ENCODE measurements at places on chromosomes 11 and 22.

- DNase-seq: no peak
These were observed 20.2 kb downstream of the OTUB1 start for GRCh38 chr11:64006398-64006797.

GRCh38 chr11:101860696-101861427, 53.9 kb upstream of the CEP126 start:
- no peak for DNase-seq

DNA sequence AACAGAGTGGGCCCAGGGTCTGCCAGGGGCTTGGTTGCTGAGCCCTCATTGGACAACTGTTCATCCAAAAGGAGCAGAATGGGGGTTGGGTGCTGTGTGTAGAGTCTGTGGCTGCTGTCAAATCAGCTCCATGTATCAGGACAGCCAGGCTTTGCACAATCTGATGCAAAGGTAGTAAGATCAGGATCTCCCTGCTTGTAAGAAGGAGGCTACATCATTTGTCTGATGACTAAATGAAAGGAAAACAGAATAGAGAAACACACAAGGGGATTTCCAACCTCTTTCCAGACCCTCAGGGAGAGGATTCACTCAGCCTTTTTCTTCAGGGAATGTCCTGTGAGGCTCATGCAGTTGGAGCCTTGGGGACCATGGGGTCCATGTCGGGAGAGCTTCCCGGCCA, 7.2 kb downstream of the MICAL2 start:
- no peak for DNase-seq

DNA sequence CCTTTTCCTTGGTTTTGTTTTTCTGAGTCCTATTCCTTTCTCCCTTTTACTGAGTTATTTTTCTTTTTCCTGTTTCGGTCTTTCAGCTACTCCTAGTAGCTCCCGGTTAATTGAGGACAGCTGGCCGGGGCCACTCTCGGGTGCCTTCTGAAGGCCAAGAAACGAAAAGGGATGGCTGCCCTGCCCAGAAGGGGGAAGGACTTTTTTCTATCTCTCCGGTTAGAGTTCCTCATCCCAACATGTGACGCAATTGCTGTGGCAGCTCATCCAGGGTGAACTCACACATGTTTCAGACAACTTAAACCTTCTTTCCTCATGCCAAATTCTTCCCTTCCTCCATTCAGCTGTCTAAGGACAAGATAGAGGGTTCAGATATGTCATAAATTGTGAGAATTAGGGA, 83.6 kb downstream of the PIWIL4 start:
- DNase-seq: no peak

DNA sequence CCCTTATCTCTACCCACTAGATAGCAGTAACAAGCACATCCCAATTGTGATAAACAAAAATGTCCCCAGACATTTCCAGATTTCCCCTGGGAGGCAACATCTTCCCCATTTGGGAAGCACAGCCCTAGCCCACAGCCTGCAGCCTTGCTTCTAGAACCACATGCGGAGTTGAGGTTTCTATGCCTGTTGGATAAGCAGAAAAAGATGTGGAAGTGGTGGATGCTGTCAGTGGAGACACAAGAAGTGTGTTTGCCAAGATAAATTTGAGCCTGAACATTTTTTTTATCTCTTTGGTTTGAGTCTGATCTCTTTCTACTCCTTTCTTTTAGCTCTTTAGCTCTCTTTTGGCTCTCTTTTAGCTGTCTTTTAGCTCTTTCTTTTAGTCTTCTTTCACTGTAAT, 884.5 kb downstream of the NTM start:
- no peak for DNase-seq

DNA sequence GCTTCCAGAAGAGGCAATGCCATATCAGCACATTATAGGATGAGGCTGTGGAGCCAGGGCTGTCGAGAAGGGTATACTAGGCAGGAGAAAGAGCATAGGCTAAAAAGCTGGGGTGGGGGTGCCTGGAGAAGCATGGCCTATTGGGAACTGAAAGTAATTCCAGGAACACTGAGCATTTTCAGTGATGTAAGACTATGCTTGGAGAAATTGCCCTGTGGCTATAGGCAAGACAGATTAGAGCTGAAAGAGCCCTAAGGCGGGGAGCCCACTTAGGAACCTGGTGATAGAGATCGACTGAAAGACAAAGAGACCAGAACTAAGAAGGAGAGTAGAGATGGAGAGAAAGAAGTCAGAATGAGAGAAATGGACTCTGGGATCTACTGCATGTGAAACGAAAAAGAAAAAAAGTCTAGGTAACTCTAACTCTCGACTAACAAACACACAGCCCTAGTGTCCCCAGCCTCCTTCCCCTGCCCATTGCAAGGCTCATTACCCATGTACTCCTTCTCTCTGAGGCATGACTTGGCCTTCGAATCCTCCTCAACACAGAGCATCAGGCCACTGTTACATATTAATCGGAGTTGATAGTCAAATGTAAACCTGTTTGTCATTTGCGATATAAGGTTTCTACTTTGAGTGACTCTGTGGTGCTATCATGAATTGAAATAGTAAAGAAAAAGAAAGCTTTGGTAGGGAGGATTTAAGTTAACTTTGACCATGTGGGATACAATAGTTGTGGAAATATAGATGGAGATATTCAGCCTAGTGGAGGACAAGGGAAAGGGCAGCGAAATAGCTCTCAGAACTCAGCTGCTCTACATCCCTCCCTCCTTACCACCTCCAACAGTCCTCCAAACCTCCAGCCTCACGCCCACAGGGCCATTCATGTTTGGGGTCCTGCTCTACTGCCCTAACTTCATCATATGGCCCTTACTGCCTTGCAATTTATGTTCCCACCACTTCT, 52.3 kb upstream of the BMAL1 start:
- DNase-seq: no peak

DNA sequence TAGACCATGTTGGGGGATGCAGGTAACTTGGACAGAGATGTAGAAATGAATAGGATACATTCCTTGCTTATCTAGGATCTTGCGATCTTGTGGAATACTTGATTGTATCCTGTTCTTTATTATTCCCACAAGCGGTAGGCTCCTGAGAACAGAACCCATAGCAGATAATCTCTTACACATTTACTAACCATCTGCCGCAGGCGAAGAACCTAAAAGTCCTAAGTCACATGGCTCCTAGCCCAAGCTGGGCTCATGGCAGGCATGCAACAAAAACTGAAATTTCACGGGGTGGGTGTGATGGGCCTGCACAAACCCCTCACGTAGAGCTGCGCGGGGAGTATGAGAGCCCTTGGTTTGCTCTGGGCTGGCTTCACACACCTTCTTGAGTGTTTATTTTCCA, 177.4 kb upstream of the NECTIN1 start:
- DNase-seq: no peak

DNA sequence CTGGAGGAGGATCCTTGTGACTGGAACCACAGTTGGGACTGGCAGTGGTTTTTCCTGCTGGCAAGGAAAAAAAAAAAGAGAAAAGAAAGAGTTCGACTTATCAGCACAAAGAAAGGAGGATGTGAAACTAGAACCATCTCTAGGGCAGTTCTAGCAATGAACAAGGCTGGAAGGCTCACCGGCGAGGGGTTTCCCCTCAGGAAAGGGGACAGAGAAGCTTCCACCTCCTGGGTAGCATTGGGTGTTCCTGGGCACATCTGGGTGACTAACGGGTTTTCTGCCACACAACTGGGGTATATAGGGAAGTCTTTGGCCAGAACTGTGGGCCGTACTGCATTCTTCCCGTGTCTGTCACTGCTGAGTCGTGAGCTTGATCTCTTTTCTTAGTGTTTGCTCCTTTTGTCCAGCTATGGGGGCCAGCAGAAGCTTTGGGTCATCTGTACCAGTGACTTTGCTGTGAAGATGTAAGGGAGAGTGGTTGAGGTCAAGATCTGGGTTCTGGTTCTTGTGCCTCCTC, 109.4 kb upstream of the OR4B1 start:
- peak; percentile 17 for DNase-seq

- DNase-seq: no peak
These were observed 140.5 kb downstream of the FCHSD2 start for GRCh38 chr11:73001615-73002014.

GRCh38 chr22:43862074-43862881, at the start of gene SULT4A1:
TSS of gene SULT4A1 (minus strand) at chr22:43862513. CDS start at chr22:43862382, 131 bp downstream.
- no peak for DNase-seq

Measured in stimulated activated CD4-positive, alpha-beta T cell treated with anti-CD3 and anti-CD28 coated beads, Interleukin-15, amount 100 ng/mL, for 1 hour (primary cell).